Mammary epithelial cell (primary cell): ENCODE measurements at places on chromosomes 1 and 21.

DNA sequence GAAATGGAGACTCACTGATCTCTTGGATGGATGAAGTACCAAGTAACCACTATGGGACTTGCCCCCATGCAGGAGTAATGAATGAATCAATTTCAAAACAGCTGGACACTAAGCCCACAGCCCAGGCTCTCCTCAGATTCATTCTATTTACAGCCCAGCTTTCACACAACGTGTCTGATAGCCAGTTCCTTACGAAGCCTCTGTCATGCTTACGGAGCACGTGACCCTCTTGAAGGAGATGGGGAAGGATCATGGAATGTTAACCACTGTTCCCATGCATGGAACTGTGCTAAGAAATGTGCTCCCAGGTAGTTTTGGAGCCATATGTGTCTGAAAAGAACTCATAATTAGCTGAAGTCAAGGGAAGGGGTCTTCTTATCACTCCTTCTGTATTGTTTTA, 124.1 kb downstream of the KIF26B start:
- no peak for DNase-seq

DNA sequence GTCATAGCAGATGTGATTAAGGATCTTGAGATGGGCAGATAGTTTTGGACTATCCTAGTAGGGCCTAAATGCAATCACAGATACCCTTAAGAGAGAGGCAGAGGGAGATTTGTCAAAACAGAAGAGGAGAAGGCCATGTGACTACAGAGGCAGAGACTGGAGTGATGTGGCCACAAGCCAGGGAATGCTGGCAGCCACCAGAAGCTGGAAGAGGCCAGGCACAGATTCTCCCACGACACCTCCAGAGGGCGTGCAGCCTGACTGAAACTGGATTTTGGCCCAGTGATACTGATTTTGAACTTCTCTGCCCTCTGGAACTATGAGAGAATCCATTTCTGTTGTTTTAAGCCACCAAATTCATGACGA, 52.1 kb upstream of the EPS8L3 start:
- no peak for DNase-seq

GRCh38 chr21:36532769-36533467, 53.0 kb upstream of the CLDN14 start:
- DNase-seq = no peak

- no peak for DNase-seq
Observed at GRCh38 chr1:239893127-239893731, 198.5 kb upstream of the FMN2 start.

DNA sequence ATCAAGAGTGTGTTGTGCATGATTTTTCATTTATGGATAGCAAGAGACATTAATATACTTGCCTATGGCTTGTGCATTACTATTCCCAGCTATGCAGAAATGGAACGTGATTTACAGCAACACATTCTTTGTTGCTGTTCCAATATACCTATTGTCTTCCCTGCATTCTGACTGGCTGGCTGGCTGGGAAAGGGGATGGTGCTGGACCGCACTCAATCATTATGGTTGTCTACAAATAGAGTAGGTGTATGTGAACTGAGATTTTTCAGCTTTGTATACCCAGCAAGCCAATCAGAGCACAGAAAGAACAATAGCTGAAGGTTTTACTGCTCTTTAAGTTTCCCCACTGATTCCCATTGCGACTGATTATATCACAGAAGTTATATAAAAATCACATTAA, 167.5 kb downstream of the ATG4C start:
- no peak for DNase-seq

- no peak for DNase-seq
Observed at GRCh38 chr1:212351588-212352362, 62.9 kb downstream of the PACC1 start.

DNA sequence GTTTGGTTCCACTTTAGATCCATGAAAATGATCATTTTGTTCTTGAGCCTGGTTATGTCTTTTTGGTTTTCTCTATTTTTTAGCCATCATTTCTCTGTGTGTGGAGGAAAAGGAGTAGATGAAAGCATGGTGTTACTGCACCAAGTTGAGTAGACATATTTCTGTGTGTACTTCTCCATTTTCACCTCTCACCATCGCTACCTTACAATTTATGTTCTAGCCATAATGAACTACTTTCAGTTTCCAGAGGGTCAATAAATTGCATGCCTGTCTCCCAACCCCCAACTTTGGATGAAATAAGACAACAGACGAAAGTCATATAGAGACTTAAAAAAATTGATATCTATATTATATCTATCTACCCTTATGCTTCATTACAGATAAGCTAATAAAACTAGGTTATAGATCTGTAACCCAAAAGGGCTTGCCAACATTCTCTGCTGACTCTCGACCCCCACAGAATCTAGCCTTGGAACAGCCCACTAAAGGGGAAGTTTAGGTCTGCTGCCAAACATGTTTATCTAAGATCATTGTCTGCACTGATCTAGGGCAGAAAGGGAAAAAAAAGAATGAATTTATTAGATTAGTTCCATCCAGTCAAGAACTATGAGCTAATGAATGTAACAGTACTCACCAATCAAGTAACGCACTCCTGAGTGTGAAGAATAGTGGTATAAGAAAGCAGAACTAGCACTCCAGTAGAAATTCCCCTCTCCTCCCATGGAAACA, 7.5 kb upstream of the MAN1A2 start:
- DNase-seq = no peak
